ENCODE measurements at places on chromosomes 7 and 10.

DNA sequence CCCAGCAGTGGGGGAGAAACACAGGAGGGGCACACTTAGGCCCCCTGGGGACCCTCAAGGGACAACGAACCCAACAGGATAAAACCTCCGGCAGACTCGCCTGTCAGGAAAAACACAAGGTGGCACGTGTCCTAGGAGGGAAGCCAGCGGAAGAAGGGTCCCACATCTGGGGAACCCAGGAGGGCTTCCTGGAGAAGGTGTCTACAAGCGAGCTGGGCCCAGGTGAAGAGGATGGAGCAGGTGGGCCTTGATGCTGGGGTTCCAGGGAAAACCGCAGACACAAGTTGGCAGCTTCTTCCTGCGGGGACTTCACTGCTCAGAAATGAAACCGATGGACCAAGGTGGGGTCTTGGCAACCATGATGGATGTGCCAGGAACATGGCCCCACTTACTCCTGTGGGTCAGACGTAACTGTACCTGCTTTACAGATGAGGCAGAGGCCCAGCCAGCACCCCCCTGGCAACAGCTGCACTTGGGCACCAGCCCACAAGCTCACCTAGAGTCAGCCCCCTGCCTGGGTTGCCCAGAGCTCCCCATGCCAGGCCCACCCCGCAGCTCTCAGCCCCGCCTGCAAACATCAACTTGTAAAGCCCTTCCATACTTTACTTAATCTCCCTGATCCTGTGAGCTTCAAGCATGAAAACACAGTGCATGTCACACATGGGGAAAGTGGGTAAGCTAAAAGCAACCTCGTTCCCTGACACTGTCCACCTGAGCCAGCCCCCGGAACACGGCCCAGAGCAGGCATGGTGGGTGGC, 225.0 kb downstream of the ELFN1 start:
- DNase-seq: no peak

- no peak for DNase-seq
Measured at GRCh38 chr10:88668465-88668864, 4.2 kb downstream of the LIPF start.

- no peak for DNase-seq
Measured at GRCh38 chr7:102059524-102059923, 227.1 kb upstream of the SH2B2 start.

- no peak for DNase-seq
Measured at GRCh38 chr10:75956624-75957023, 525.2 kb downstream of the LRMDA start.

GRCh38 chr10:497898-498451, 191.5 kb downstream of the DIP2C start:
- DNase-seq: no peak

GRCh38 chr10:14560274-14560673, 214.4 kb downstream of the FAM107B start:
- DNase-seq: no peak

DNA sequence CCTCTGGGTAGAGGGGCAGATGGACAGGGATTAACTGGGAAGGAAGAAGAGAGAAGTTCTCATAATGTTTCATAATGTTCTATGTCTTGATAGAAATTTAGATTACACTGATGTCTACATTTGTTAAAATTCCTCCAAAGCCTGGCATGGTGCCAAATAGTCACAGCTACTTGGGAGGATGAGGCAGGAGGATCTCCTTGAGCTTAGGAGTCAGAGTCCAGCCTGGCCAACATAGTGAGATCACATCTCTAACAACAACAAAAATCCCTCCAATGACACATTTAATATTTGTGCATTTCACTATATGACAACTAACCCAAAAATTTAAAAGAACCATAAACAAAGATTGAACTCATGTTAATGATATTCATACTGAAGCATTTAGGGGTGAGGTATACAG, 33.0 kb upstream of the PPP1R3C start:
- DNase-seq: no peak

DNA sequence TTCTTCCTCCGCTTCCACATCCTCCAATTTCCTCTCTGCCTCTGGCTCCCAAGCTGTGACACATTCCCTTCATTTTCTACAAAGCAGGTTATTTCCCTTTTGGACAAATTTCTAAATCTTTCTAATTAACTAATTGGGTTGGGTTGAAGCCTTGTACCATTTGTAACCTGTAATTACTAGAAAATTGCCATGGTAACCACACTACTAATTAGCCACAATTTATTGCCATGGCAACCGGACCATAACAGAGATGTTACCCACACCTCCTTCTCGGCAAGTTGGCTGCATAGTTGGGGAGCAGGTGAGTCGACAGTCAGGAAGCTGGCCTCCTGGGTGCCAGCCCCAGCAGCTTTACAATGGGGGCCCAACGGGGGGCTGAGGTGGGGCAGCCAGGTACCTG, 61.6 kb downstream of the GOLGA7B start:
- DNase-seq: no peak

- DNase-seq: no peak
Measured at GRCh38 chr10:6228647-6229046, 25.9 kb downstream of the PFKFB3 start.

GRCh38 chr7:143002898-143003297, 24.0 kb downstream of the OR9A2 start:
- no peak for DNase-seq

DNA sequence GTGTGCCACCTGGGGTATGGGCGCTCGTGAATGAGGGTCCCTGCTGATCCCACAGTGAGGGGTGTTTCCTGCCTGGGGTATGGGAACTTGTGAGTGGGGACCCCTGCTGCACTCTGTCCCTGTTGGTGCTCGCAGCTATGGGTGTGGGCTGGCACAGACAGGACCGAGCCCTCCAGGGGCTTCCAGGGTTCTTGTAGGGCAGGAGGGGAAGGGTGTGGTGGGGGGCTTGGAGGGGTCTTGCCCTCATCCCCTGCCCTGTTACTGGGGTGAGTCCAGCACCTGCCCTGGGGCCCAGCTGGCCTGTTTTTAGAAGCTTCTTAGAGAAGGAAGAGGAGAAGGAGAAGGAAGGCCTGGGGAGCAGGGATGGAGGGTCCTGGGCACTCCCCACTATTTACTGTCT, 377.0 kb upstream of the NUPR2 start:
- DNase-seq: no peak

GRCh38 chr10:132410779-132411532, 14.0 kb downstream of the PWWP2B start:
- no peak for DNase-seq

DNA sequence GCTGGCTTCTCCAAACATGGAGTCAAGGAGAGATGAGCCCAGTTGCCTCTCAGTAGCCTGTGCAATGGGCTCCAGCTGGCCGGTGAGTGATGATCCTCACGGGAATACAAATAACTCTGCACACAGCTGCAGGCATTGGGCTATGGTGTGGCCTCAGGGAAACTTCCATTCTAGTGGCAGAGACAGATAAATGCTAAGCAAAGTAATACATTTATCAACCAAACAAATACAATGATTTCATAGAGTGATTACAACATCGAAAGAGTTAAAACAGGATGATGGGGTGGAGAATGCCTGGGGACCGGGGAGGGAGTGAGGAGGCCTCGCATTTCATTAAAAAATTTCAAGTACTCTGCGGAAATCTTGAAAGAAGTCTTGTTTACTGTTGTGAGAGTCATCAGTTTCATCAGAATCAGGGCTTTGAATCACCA, 15.0 kb upstream of the AKR1B1 start:
- no peak for DNase-seq

GRCh38 chr10:99656199-99657064, 2.9 kb upstream of the ENTPD7 start:
- no peak for DNase-seq

DNA sequence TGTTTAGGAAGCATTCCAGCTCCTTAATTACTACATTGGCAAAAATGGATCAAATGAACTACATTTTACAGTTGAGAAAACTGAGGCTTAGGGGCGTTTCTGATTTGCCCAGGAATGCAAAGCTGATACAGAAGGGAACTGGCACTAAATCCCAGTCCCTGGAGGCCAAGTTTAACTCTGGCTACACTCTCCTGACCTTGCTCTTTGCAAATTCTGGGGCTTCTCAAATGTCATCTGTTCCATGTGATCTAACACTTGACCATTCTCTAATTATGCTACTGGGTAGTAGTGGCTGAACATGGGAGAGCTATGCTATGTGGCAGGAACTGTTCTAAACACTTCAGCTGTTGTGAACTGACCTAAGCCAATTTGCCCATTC, 11.3 kb upstream of the HABP2 start:
- no peak for DNase-seq

GRCh38 chr10:63155388-63156020, 22.4 kb downstream of the NRBF2 start:
- no peak for DNase-seq

DNA sequence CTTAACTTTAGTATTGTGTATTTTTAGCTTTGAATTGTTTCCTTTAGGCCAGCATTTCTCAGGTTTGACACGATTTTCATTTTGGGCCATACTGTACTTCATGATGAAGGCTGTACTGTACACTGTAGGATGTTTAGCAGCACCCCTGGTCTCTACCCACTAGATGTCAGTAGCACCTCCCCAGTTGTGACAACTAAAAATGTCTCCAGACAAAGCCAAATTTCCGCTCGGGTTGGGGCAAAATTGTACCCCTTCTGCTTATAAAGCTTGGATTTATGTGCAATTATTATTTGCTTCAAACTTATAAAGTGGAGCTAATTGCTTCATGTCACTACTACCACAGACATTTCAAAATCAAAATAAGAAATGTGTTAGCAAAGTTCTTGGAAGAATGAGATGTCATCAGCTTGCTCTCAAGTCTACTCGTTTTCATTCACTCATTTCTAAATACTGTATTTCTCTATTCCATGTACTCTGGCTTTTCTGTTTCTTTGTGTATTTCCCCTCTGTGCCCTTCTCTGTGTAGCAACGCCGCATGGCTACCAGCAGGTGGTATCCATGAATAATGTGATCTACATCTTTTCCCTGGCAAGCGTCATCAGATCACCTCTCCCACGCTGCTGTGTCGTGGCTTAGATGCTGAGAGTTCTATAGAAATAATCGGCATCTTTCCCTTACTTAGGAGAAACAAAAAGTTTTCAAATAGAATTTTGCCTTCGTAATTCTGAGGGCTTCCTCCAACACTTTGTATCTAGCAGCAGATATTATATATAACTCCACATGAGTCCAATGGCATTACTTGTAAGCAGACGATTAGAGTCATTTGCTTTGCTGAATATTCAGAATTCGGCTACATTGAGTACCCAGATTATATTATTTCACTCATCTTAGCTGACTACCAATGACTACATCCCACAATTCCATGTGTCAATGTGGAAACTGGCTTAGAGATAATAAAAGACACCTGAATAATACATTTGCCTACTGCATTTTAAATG, 47.8 kb upstream of the CALCR start:
- DNase-seq: no peak

GRCh38 chr7:111012149-111012548, 78.8 kb upstream of the LRRN3 start:
- DNase-seq: no peak

DNA sequence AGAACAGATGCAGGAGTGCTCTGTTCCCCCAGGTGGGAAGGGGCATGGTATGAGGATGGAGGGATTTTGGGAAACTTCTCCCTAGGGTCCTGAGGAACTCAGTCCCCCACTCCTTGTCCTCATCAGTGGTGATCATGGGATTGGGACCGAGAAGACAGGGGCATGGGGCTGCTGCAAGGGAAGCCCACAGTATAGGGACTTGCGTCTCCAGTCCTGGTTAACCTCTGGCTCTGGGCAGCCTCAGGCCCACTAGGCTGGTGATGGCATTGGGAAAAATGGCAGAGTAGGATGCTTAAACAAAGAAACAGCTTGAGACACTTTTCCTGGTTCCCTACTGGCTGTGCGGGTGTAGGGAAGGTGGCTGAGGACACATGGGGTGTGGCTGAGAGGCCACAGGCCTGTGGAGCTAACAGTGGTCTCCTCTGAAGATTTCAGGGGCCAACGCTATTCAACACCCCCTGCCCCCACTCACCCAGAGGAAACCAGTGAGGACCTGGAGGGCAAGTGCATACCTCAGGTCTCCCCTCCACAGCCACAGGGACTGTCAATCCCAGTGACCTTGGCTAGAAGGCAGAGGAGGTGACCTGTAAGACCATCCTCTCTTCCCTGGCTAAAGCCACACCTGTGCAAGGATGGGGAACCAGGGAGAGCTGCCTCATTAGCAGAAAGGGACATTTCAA, 261.3 kb downstream of the CCSER2 start:
- no peak for DNase-seq

DNA sequence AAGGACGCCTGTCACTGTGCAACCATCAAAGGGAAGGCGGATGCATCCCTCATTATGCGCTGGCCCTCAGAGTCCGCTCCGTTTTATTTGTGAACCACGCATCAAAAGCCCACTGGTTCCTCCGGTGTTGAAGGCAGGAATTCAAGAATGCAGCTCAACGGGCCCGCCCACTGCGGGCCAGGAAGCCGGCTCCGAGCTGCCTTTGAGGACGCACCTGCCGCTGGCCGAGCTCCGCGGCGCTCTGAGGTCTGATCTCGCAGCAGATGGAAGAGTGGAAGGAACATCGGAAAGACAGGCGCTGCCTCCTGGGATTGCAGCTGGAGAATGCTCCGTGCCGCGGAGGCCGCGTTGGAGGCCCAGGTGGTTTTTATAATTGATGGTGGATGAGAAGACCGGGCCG, 56.9 kb upstream of the ADGRA1 start:
- no peak for DNase-seq
